Hematopoietic multipotent progenitor cell (in vitro differentiated cells): ENCODE measurements at places on chromosomes 12 and 14.

GRCh38 chr12:20443255-20443654, 74.9 kb downstream of the PDE3A start:
- no peak for DNase-seq

- no peak for DNase-seq
These were observed 7.8 kb downstream of the MTA1 start for GRCh38 chr14:105427412-105427811.

GRCh38 chr12:52607314-52607713, 6.1 kb upstream of the KRT72 start:
- no peak for DNase-seq

- no peak for DNase-seq
These were observed 769 bp upstream of the ZNF740 start for GRCh38 chr12:53179687-53180219.

- DNase-seq, result no peak
These were observed 42.1 kb downstream of the KRT80 start for GRCh38 chr12:52149651-52150241.

DNA sequence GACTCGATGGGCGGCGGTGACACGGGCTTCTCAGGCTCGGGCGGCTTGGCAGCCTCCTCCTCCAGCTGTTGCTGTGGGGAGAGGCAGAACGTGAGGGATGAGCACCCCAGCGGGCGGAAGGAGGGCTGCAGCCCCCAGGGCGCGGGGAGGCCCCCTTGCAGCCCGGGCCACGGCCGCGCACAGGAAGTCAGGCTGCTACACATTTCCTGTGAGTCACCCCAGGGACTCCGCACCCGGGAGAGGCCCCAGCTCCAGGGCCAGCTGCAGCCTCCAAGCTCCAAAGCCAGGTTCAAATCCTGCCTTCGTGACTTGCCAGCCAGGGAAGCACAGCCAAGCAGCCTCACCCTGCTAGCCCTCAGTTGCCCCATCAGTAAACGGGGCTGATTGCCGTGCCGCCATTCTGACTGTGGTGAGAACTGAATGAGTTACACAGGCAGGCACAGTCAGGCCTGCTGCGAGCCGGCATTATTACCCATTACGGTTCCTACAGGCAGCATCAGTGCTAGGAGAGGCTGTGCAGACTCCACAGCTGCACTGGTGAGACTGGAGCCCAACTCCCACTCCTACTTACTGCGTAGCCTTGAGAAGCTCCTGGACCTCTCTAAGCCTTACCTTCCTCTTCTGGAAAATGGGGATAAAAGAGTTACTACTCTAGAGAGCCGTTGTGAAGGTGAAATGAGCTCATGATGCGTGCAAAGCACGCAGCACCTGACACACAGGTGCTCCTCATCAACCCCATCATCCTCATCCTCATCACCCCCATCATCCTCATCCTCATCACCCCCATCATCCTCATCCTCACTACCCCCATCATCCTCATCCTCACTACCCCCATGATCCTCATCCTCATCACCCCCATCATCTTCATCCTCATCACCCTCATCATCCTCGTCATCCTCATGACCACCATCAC, 100.9 kb downstream of the NCOR2 start:
- DNase-seq, result peak; percentile 70

DNA sequence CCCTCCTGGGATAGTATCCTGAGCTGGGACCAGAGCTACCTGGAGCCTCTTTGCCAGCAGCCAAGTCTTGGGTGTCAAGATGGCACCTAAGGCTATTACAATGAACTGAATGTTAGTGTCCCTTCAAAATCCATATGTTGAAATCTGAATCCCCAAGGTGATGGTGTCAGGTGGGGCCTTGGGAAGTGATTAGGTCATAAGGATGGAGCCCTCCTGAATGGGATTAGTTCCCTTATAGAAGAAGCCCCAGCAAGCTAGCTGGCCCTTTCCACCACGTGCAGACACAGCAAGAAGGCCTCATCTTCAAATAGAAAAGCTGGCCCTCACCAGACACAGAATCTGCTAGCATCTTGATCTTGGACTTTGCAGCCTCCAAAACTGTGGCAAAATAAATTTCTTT, 12.4 kb downstream of the NFKBIA start:
- DNase-seq, result no peak

DNA sequence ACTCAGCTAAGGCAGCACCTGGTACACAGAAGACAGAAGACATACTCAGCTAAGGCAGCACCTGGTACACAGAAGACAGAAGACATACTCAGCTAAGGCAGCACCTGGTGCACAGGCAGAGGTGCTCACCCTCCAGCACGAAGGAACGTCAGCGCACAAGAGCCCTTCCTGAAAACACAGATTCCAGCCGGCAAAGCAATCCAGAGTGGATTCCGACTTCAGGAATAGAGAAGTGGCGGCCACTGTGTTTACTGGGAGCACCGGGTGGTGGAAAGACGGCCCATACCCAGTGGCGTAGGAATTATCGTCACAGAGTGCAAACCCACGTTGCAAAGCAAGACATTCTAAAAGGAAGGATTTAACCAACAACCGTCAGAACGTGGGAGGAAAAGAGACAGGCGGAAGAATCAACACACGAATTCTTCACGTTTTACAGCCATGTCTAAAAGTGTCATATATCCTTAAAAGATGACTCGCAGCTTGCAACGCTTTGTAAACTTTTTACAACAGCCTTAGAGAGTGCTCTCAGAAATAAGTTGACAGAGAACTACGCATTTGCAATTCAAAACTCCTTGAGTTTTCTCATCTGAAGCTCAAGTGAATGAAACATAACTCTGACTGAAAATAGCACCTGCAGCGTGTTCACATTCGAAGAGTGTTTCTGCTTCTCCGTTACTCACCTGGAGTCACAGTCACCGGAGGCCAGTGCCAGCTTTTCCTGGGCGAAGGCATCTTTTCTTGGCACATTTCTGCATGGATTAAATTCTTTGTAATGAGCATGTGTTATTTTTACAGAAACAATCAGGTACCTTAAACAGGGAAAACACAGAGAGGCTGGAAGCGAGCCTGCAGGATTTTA, 55.8 kb upstream of the GALNT9 start:
- DNase-seq, result no peak

- DNase-seq, result no peak
These were observed 51.3 kb downstream of the KCNA5 start for GRCh38 chr12:5094986-5095385.

DNA sequence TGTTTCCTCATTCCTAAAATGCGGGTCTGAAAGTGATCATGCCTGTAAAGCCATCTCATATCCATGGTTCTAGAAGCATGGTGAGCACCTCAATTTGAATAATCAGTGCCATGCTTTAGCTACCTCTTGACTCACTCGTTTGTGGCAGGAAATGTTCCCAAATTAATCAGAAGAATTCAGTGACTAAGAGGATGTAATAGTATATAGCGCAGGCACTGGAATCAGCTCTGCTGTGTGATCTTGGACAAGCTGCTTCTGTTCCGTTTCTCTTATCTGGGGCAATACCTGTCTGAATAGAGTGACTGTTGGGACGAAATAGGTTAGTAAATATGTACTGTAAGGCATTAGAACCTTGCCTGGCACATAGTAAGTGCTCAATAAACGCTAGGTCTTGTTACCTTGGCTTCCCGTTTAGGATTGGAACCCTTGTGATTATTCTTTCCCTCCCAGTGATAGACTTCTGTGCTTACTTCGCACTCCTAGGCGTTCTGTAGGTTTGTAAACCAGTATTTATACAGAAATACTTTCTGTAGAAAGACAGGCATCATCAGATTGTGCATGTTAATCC, 820 bp upstream of the SMAGP start:
- DNase-seq, result no peak

DNA sequence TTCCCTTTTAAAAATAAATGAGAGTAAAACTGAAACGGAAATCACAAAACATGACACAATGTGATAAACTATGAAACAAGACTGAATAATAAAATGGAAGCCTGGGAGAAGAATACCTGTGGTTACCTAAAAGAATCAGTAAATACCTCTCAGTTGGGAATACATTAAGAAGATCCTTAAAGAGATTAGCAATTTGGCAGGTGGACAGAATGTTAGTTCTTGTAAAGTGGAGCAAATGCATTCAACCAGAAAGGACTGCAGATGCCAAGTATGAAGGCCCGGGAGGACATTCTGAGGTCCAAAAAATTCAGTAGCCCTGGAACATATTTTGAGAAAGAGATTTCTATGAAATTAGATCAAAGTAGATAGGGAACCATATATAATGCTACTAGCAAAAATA, 861.3 kb upstream of the SEL1L start:
- no peak for DNase-seq

GRCh38 chr12:103883908-103884307, 42.9 kb upstream of the NT5DC3 start:
- DNase-seq, result no peak

GRCh38 chr12:117485984-117486839, 124.8 kb upstream of the NOS1 start:
- DNase-seq, result no peak

GRCh38 chr14:91901449-91902226, 34.3 kb upstream of the TC2N start:
- no peak for DNase-seq

- no peak for DNase-seq
These were observed 5.8 kb upstream of the DAAM1 start for GRCh38 chr14:59182641-59183040.

DNA sequence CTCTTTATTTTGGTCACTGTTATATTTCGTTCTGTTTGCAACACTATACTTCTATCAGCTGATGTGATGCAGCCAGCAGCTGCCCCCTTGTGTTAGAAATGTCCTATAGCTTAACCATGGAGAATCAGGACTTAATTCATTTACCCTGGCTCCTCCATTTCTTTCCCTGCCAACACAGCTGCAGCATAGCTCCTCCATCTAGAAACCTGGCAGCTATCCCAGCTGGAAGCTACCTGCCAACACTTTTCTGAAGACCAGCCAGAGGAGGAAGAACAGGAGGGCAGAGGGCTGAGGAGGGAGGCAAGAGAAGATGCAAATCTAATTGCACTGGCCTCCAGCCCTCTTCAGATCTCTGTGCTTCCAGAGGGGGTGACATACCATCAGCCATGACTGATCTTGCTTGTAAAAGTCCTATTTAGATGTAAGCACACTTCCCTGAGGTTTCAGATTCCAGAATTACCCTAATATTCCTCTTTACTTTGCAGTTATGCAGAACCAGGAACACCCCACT, 156.8 kb upstream of the TMEM260 start:
- DNase-seq, result no peak

DNA sequence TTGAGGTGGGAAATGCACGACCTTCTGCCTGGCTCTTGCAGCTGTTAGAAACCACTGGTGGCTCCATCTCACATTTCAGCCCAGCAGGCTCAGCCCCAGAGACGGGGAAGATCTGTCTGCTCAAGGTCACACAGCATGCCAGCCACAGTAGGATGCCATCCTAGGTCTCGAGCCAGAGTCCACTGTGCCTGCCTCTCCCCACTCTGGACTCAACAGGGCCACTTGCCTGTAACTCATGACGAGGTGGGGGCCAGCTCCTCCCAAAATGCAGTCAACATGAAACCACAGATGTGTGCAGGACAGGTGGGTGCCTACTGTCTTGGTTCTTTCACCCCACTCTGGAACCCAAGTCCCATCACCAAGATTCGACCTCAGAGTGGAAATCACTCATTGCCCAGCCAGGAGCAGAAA, 23.2 kb downstream of the BCL11B start:
- no peak for DNase-seq

DNA sequence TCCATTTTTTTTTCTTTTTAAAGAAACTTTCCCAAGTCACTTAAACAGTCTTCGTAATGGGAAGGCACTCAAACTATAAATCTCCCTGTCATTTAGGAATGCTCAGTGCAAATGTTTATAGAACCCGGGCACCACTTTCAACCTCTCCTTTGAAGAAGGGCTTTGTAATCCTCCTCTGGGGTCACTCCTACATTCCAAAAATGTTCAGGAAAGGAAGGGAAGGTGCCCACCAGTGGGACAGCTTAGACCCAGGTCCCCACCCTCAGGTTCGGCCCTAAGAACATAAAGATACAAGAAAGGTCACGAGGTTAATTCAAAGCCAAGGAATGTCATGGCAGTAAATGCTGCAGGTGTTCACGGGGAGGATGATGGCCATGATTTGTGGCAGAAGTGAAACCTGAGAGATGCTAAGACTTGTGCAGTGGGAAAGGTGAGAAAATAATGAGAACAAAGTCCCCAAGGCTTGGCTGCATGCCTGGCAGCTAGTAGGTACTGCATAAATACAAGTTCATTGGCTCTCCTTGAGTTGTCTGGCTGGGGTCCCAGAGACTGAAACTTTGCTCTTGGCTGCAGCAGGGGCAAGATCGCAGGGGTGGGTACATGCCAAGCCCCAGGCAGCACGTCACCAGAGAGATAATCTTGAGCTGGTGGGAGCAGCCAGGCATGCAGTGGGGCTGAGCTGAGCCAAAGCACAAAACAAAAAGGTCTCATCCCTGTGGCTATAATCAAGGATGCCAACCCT, 21.1 kb downstream of the KRT18 start:
- DNase-seq, result no peak

- DNase-seq, result no peak
These were observed 2.1 kb downstream of the CBX5 start for GRCh38 chr12:54277823-54278276.

DNA sequence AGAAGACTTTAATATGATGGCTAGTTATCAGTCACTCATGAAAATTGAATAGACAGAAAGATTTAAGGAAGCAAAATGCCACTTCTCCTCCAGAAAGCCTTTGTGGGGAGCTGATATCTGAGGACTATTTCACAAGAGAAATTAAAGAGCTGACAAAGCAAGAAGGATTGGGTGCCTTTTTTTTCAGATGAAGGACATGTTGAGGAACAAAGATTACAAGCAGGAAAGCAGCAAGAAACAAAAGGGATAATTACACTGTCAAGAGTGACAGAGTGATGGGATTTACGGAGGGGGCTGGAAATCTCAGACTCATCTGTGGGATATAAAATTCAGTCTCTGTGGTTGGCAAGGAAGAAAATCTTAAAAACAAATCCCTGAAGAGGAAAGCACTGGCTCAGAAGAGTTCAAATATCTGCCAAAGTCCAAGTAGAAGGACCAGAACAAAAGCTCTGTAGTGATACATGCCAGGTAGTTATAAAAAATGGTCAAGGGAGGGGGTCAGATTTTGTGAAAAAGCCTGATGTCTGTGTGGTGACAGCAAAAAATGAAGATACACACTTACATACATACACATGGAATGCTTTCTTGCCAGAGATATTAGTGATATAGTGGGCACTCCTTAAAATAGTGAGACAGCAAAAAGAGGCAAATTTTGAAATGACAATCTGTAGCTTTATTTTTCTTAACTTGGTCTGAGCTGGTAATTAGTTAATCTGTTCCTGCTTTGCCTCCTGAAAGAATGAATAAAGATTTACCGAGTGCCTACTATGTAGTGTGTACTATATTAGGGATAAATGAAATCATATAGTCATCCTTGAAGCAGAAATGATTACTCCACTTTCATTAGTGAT, 62.9 kb downstream of the EPS8 start:
- DNase-seq, result no peak

DNA sequence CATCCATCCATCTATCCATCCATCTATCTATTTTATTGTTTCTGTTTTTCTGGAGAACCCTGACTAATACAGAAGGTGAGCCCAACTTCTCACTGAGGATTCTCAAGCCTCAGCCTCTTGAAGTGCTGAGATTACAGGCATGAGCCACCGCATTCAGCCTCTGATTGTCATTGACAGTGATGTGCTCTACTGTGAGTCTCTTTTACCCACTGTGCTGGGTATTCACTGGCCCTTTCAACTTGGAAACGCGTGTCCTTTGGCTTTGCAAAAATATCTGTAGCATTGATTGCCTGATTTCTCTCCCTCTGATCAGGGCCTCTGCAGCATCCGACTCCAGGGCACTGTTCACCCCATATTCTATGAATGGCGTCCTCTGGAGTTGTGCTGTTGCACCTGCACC, 29.6 kb upstream of the TCL1B start:
- no peak for DNase-seq
